ENCODE measurements at places on chromosomes 1 and 21. TPM values are rescaled to one million over a fixed set of nuclear protein-coding genes. Genes with fewer than 3 reads are reported as not detected.

Gene PDXK
- 210 TPM for total RNA-seq

Gene ADAM30
- not detected for total RNA-seq

Gene SPATA21
- total RNA-seq, result 0.05 TPM

Gene TESK2
- 0.14 TPM for total RNA-seq

Gene GCSAML
- total RNA-seq, result not detected
